ENCODE measurements at places on chromosomes 7 and 10. TPM values are rescaled to one million over a fixed set of nuclear protein-coding genes. Genes with fewer than 3 reads are reported as not detected.

The CLEC2L gene
- not detected for total RNA-seq

The SPDYE5 gene
- total RNA-seq = not detected

The ASZ1 gene
- total RNA-seq = not detected

The TMEM236 gene
- not detected for total RNA-seq

The ENTPD1 gene
- total RNA-seq = 14.9 TPM

DNA sequence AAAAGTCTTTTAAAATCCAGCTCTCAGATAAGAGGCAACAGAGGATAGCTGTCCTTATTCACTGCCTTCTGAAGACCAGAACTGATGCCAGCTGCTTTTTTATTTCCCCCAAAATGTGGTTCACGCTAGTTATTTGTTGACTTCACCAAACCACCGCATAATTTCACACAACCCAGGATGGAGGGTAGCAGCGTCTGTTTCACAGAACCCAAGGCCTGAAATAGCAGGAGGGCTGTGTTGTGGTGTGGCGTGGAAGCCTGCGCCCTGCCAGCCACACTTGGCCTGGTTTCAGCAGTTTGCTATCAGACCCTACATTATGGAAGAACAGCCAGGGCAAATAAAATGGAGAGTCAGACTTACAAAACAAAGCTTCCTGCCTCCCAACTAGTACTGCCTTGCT is 155.4 kb downstream of the DYNC1I1 start:
- no peak for DNase-seq

DNA sequence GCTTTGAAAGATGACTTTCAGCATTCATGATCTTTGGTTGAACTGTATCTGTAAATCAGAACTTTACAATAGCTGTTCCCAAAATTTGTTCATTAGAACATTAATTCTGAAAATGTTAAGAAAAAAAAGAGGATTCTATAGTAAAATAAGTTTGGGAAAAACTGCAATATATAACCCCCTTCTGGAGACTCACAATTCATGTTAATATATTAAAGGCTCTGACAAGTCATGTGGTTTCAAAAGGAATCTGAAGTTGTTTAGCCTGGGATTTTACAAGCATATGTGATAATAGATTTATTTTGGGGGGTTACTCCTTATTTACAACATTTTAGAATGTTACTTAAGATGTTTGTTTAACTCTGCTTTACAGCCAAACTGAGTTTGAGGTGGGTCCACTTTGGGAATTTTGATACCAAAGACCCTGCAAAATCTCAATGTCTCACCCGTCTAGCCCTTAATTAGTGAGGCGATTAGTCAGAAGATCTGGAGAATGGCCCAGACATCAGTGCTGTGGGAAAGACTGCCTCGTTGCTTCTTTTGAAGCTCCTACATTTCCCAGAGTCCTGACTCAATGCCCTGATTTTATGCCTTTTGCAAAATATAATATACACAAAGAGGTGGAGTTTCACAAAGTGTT is 40.0 kb downstream of the CDK1 start:
- no peak for DNase-seq

GRCh38 chr10:45558425-45558824 is 114.1 kb downstream of the ZFAND4 start:
- DNase-seq = no peak

DNA sequence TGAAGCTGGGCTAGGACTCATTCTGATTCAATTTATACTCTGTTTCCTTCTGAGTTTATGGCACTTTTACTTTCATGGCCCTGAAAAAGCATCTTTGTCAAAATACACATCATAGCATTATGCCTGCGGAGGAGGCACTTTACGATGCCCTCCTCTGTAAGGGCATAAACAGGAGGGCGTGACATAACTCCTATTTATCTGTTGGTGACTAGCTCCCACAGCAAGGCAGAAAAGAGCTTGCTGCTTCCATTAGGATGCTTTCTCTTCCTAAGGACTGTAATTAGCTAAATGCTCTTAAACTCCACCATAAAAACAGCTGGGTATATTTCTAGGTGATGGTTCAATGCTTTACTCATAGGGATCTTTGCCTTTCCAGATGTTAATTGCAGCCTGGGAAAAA is 315.2 kb upstream of the GHITM start:
- DNase-seq = no peak

DNA sequence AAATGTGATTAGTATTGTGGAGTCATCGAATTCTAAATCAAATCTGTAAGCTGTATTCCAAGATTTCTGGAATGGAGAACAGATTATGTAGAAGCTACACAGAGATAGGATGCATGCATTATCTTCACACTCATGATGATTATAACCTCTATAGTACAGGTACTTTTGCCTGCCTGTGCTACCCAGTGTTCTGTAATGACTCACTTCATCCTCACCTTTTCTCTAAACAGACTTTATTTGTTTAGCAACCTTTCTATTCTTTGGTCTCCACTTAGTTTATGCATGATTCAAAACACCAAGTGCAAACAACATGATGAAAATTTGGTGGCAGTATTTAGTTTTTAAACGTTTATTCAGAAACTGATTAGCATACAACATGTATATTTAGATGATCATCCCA is 68.4 kb upstream of the PRPS1L1 start:
- no peak for DNase-seq

DNA sequence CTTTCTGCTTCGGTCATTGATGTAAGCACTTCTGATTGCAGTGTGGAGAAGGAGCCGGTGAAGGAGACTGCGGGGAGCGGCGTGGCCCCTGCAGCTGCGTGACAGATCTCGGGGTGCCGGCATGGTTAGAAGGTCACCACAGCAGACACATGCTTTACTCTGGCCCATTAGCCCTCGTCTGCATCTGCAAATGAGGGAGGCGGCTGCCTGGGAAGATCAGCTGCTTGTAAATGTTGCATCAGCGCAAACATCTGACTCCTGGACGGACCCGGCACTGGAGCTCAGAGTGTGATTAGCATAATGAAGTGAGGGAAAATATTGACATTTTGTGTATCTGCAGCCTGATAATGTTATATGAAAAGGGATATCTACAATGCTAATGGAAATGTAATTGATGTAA is 30.5 kb upstream of the MNX1 start:
- DNase-seq = no peak

- no peak for DNase-seq
These were observed 56.7 kb downstream of the MTPN start for GRCh38 chr7:135920478-135920877.

- DNase-seq = no peak
These were observed 58.6 kb upstream of the PRSS1 start for GRCh38 chr7:142690554-142691182.

DNA sequence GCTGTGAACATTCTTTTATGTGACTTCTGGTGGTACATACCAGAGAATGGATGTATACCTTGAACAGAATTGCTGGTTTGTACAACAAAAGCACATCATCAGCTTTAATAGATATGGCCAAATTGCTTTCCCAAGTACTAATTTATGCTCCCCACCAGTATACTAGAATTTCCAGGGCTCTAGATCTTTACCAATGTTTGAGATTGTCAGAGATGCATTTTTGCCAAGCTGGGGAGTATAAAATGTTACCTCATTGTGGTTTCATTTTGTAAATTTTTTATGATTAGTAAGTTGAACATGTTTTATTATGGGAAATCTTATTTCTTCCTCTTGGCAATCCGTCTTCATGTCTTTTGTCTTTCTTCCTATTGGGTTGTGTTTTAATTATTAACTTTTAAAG is 179.9 kb upstream of the TMEM106B start:
- no peak for DNase-seq

GRCh38 chr10:14311206-14311957 is 19.3 kb downstream of the FRMD4A start:
- DNase-seq = no peak

- DNase-seq = no peak
These were observed 16.2 kb upstream of the SCIN start for GRCh38 chr7:12554351-12554750.

- no peak for DNase-seq
These were observed 42.2 kb downstream of the XPNPEP1 start for GRCh38 chr10:109880886-109881768.

GRCh38 chr10:3902809-3903410 is 117.9 kb upstream of the KLF6 start:
- DNase-seq = no peak

GRCh38 chr7:26696978-26697377 is 167.4 kb downstream of the SKAP2 start:
- no peak for DNase-seq

DNA sequence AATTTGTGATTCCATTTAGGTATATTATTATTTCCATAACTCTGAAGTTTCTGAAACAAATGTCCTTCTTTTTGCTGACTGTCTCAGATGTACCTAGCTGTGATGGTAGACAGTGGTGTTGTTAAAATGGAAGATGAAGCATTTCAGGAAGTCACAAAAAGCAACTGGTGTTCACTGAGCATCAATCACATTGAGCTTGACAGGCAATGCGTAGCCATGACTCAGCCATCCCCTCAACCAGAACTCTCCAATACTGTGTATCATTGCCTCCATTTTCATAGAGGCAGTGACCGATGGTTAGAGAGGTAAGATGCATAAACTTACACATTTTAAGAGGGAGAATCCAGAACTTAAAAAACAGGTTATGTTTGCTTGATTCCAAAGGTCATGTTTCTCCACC is 434.0 kb downstream of the INHBA start:
- DNase-seq = no peak

- DNase-seq = no peak
These were observed 43.5 kb downstream of the FEZF1 start for GRCh38 chr7:122261016-122261415.

GRCh38 chr10:44982496-44982895 is 3.9 kb upstream of the DEPP1 start:
- no peak for DNase-seq
